Activated CD8-positive, alpha-beta T cell treated with anti-CD3 and anti-CD28 coated beads, Interleukin-2, amount 10 ng/mL, durations not matched to agents 7 days and 5 days (primary cell): ENCODE measurements at places on chromosomes 1 and 21.

DNA sequence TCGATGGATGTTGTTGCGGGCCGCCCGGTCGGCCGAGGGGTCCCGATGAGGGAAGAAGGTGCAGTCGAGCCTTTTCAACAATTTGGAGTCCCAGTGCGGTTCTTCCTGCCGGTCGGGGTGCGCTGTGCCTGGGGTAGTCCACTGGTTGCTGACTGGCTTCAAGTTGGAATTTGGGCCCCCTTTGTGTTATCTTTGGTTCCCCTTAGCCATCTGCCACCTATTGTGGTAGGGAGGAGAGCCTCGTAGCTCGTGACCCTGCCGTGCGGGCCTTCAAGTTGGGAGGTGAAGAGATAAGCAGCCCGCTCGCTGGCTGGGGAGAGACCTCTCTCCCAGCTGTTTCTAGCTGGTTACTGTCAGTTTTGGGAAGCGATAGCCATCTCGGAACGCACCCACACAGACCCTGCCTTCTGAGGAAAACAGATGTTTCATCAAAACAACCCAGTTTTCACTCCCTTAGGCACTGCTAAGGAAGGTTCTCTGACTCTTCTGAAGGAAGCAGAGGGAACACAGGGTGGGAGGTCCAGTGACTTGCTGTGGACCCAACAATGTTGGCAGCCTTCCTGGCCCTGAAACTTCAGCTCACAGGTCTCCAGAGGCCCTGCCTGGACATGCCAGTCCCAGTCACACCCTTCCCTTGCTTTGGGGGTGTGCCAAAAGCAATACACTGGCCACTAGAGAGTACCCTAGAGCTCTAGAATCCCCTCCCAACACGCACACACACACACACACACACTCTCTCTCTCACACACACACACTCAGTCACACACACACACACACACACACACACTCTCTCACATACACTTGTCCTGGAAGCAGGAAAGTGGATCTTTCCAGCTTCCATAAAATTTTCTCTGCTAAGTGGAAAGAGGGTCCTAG, 1.0 kb downstream of the BTG2 start:
- peak overlapping the region; percentile 86 for H3K4me3 ChIP-seq
- peaks cover 54% of the 10 kb centered on the region for H3K36me3 ChIP-seq
- no peaks in the 10 kb centered on the region for H3K27me3 ChIP-seq

DNA sequence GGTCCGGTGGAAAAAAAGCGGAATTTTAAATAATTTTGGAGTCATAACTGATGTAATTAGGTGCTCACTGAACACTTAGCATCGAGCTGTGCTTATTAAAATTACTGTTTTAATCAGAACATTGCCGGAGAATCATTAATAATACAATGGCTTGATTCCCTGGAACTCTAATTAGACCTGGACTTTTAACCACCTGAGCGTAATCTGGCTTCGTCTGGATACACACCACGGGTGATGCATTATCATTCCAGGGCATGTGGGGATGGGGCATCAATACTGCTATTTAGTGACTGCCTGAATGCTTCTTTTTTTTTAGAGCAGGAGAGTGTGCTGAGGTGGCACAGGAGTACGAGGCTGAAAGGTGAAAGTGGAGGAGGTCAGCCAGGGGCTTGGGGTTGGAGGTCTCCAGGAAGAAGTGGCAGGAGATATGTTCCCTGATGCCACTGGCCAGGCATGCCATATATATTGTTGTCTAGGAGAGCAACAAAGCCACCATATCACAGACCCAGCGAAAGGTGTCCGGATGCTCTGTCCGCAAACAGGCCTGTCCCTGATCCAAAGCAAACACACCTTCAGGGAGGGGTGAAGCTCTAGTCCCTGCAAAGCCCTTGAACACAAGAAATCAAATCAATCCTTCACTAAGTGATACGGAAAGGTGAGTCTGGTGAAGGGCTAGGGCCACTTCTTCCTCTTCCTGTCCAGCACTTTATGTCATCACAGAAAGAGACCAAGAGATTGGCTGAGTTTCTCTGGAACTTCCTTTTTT, 125.2 kb downstream of the PLXNA2 start:
- H3K36me3 ChIP-seq, result no peaks in the 10 kb centered on the region
- DNase-seq, result no peak
- no peak overlapping the region for H3K27ac ChIP-seq
- H3K4me1 ChIP-seq, result no peaks in the 10 kb centered on the region
- H3K4me3 ChIP-seq, result no peak overlapping the region

GRCh38 chr1:95742591-95743089, 508.6 kb downstream of the RWDD3 start:
- H3K36me3 ChIP-seq, result no peaks in the 10 kb centered on the region
- no peaks in the 10 kb centered on the region for H3K4me1 ChIP-seq
- DNase-seq, result no peak
- no peaks in the 10 kb centered on the region for H3K27me3 ChIP-seq
- no peak overlapping the region for H3K4me3 ChIP-seq
- no peak overlapping the region for H3K27ac ChIP-seq

DNA sequence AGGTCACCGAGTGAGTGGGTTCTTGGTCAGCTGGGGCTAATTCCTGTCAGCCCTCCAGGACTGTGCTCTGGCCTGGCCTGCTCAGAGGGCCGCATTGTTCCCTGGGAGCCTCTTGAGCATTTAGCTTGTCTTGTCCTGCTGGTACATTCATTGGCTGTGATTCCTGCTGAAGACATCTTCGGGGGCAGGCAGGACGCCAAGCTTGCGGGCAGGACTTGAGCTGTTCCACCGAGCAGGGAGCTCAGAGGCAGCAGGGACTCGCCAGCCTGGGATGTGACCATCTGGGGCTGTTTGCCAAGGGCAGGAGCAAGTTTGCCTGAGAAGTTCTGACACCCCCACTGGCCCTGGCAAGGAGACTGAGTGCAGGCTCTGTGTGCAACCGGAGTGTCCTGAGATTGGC, 7.0 kb upstream of the SLC26A9 start:
- no peaks in the 10 kb centered on the region for H3K36me3 ChIP-seq
- no peak overlapping the region for H3K4me3 ChIP-seq
- H3K4me1 ChIP-seq, result no peaks in the 10 kb centered on the region
- DNase-seq, result no peak
